ENCODE measurements at places on chromosomes 16 and 17.

DNA sequence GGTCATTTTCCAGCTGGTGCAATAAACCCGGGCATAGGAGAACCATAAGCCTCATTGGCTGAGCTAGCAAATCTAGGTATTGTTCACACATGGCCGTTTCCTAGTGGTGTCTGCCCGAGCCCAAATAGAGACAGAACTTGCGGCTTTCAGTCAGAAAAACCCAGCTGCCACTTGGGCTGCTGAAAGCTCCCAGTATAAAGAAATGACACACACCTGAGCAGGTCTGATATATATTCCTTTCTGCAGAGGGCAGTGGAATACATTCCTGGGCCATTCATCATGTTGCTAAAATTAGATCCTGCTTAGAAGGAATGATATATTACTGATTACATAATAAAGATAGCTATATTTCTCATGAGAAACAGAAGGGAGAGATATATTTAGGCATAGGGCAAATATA lies 83.9 kb upstream of the IRX5 start:
- no peak for DNase-seq

GRCh38 chr17:6926667-6927066 lies 69.2 kb upstream of the ALOX12 start:
- no peak for DNase-seq

GRCh38 chr17:81053041-81053970 lies 18.4 kb downstream of the BAIAP2 start:
- DNase-seq = no peak

GRCh38 chr17:35094902-35095301 lies 24.8 kb downstream of the RAD51D start:
- DNase-seq = no peak

DNA sequence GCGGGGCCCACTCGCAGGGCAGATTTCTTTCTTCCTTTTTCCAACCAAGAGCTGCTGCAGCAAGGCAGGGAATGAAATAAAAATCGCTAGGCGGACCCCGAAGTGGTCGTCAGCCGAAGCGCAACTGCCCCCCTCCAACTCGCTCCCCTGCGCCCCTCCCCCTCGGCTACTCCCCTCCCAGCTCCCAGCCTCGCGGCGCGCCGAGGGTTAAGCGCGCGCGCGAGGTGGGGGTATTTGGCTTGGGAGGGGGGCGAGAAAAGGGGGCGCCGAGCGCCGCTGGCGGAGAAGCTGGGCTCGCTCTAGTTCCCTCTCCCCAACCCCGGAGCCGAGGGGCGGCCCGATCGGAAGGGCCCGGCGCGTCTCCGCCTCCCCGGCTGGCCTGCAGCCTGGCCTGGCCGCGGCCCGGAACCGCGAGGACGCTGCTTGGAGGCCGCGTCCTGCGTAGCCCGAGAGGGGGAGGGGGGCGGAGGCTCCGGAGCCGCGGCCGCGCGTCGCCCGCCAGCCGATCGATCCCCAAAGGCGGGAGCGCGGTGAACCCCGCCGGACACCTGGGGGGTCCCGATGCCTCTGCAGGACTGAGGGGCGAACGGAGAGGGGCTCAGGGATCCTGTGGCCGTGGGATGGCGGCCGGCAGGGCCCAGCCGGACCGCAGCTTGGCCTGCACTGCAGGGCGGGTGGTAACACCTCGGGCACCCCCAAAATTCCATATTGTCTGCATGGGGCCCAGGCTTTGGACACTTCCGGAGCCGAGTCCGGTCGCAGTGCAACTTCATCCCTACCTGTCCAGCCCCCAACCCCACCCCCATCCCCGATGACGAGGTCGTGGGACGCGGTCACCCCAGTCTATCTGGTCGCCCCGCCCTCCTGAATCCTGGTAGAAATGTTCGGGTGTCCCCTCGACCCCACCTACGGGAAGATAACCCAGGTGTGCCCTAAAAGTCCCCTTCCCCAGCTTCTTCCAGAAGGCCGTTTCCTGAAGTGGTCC lies 4.9 kb upstream of the CBX4 start:
- DNase-seq = no peak

GRCh38 chr16:69554495-69554894 lies 11.3 kb upstream of the NFAT5 start:
- no peak for DNase-seq

- no peak for DNase-seq
These were observed 157.0 kb downstream of the C16orf95 start for GRCh38 chr16:87160234-87160636.

DNA sequence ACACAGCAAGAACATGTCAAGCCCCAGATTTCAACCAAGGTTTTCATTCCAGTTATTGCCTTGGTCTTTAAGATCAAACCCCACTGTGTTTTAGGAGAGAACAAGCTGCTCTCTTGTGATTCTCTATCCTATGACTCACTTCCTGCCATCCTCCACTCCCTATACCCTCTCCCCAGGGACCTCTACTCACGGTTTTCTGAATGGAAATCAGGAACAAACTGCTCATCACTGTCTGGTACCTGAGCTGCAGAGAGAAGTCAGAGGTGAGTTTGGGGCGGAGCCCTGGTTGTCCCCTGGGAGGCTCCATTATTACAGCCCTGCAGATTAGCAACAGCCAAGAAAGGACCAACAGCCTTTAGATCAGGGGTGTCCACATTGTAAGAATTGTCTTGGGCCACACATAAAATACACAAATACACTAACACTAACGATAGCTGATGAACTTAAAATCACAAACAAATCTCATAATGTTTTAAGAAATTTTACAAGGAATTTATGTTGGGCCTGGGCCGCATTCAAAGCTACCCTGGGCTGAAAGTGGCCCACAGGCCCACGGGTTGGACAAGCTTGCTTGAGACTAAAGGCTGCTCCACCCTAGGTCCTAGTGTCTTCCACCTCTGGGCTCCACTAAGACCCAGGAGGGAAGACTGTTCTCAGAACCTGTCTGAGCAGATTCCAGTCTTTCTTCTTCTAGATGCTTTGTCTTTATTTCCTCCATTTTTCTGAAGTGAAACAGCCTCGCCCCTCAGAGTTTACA lies 9.7 kb downstream of the ETV4 start:
- DNase-seq = no peak

DNA sequence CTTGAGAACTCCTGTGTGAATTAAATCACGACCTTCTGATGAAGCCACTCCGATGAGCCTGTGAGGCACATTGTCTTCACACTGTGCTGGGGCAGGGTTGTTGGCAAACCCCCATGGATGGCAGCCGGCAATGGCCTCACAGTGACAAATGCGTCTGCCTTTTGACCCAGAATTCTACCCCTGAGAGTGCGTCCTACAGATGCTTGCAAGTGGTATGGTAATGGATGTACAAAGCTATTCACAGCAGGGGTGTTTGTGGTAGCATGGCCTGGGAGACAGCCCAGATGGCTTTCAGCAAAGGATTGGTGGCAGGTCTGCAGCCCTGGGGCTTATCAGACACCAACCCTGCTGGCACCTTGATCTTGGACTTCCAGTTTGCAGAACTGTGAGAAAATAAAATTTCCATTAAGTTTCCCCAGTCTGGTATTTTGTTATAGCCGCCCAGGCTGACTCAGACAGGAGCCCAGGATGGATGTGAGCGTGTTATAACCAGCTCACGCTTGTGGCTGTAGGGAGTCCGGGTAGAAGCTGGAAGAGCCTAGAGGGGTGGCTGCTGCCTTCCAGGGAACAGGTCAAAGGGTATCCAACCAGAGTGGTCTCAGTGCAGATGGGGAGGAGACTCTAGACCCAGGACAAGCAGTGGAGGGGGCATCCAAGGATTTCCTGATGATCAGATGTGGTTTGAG lies 10.1 kb downstream of the AFMID start:
- no peak for DNase-seq

DNA sequence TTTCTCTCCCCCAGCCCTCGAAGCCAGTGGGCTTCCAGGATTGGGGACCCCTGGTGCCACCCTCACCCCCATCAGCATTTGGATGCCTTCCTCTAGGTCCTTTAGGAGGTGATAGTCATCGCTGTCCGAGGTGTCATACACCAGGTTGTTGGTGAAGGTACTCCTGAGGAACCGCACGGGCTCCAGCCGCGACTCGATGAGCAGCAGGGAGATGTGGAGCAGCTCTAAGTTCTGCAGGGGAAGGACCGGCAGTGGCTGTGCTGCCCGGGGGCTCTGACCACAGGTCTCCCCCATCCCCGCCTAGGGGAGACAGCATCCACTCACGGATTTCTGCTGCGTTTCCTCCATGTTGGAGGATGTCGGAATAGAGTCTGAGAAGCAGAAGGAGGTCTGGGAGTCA lies 962 bp downstream of the CSHL1 start:
- no peak for DNase-seq

DNA sequence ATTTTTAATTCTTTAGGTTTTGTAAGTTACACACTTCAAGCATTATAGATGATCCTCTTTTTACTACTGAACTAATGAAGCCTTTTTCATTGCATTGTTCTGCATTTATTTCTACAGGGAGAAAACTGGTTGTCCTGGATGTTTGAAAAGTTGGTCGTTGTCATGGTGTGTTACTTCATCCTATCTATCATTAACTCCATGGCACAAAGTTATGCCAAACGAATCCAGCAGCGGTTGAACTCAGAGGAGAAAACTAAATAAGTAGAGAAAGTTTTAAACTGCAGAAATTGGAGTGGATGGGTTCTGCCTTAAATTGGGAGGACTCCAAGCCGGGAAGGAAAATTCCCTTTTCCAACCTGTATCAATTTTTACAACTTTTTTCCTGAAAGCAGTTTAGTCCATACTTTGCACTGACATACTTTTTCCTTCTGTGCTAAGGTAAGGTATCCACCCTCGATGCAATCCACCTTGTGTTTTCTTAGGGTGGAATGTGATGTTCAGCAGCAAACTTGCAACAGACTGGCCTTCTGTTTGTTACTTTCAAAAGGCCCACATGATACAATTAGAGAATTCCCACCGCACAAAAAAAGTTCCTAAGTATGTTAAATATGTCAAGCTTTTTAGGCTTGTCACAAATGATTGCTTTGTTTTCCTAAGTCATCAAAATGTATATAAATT lies 53.0 kb downstream of the TUBD1 start:
- DNase-seq = no peak

DNA sequence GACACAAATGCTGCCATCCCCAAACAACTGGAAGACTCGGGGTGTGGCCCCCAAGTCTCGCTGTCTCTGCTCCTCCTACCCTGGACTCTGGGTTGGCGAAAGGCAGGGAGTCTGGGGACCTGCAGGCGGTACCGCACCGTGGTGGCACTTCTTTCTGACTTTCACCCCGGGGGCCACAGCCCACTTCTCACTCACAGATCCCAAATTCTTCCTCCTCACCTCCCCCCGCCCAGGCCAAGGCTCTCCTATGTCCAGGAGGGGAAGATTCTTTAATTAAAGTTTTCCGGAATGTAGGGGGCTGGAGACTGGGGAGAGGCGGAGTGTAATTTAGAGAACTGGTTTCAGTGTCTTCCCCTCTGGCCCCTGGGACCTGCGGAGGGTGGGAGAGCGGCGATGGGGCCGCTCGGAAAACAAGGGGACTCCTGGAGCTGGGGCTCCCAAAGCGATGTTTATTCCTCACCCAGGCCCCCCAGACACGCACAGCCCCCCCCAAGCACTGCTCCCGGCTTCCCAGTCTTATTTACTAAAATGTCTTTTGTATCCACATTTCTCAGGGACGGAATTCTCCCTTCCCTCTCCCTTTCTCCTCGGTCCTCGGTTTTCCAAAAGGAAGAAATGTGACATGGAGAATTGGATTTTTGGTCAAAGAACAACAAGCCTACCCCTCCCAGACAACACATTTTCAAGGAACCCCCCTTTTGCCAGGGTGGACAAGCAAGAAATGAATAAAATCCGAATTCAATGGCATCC lies 1.2 kb downstream of the WNT3 start:
- DNase-seq = peak; percentile 21

DNA sequence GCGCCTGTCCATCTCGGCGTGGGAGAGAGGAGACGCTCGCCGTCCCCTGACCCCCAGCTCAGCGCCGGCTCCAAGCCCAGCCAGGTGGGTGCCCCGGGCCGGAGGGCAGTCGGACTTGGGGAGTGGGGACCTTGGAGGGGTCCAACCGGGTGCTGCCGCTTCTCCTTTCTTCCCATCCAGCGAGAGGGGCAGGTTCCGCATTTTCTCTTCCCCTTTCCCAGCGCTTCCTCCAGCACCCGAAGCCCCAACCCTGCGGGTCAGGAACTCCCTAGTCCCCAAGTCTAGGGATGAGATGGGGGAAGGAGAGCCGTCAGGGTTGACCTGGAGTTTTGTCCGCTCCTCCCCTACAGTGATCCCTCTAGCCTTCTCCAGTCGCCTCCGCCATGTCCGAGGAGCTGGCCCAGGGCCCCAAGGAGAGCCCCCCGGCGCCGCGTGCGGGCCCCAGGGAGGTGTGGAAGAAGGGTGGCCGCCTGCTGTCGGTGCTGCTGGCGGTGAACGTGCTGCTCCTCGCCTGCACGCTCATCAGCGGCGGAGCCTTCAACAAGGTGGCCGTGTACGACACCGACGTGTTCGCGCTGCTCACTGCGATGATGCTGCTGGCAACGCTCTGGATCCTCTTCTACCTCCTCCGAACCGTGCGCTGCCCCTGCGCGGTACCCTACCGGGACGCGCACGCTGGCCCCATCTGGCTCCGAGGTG lies at the start of gene OTOP2:
OTOP2 (plus strand) TSS at position 24 of the 699 bp plus-strand sequence; CDS start at position 384, 360 bp downstream.
- no peak for DNase-seq

GRCh38 chr16:28062847-28063521 lies 530 bp downstream of the GSG1L start:
- DNase-seq = peak; percentile 41

GRCh38 chr17:34245351-34245905 lies 9.7 kb upstream of the CCL2 start:
- DNase-seq = no peak

DNA sequence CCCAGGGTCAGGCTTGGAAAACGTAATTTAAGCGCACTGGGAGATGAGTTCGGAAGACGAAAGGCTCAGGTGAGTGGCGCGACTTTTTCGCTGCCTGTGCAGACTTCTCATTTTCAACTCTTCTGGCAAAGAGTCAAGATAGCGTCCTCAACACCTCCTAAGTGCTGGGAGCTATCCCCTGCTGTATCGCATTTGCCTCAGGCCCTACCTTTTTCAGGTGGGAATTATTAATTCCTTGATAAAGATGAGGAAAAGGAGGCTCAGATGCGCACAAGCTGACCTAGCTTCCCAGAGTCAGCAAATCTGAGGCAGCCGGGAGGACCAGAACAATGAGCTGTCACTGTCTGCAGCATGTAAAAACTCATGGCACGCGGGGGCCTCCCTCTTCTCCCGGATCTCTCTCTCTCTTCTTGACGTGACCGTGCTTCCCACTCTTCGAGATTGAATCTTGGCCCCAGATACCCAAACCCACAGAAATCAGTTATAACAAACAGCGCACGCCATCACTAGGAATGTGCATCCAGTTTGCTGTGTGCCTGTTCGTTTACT lies 512 bp upstream of the ADAMTS18 start:
- no peak for DNase-seq

- no peak for DNase-seq
These were observed 119.6 kb downstream of the CCDC182 start for GRCh38 chr17:57625511-57625910.

DNA sequence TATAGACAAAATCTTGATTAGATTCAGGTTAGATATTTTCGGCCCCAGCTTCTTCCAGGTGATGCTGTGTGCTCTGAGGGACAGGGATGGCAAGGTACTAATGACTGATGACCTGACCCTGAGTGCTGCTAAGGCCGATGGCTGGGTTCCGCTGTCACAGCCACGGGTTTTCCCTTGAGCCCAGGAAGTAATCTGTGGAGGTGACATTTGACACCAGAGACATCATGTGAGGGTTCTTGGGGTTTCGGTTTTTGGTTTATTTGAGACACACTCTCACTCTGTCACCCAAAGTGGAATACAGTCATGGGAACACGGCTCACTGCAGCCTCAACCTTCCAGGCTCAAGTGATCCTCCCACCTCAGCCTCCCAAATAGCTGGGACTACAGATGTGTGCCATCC lies 9.8 kb downstream of the OTOP3 start:
- DNase-seq = no peak

Data from hematopoietic multipotent progenitor cell (in vitro differentiated cells).